Activated CD8-positive, alpha-beta memory T cell treated with anti-CD3 and anti-CD28 coated beads, Interleukin-2, amount 10 ng/mL, durations not matched to agents 7 days and 5 days (primary cell): ENCODE measurements at places on chromosomes 16 and 17.

DNA sequence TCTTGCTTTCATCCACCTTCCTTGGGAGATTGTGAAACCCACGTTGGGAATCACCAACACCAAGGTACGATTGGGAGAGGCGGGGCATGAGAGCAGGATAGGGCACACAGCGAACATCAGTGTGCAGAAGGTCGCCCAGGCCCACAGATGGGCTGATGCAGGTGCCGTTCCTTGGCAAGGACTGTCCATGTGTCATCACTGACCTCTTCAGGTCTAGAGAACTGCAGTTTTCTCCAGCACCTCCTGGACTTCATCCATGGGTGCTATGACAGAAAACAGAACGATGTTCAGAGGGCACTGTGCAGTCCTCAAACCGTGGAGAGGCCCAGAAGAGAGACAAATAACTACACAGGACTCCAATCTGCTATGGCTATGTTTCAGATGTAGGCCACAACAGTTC lies 23.9 kb upstream of the TAT start:
- no peak for DNase-seq

- DNase-seq: no peak
Observed at GRCh38 chr16:56367764-56368163, 57.6 kb downstream of the AMFR start.

DNA sequence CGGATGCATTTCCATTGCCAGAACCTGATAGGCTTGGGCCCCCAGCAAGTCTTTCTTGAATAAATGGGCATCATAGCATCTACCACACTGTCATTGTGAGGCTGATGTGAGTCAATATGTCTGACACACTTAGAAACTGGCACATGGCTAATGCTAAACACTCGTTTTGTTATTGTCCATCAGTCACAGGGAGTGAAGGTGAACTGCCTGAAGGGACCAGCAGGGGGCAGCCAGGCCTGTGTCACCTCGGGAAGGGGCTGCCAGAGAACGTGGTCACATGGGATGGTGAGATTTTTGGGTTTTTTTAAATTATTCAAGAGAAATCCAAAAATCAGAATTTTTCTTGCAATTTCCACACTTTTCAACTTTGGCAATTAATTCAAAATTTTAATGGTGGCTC lies 831 bp upstream of the RCVRN start:
- DNase-seq: no peak

DNA sequence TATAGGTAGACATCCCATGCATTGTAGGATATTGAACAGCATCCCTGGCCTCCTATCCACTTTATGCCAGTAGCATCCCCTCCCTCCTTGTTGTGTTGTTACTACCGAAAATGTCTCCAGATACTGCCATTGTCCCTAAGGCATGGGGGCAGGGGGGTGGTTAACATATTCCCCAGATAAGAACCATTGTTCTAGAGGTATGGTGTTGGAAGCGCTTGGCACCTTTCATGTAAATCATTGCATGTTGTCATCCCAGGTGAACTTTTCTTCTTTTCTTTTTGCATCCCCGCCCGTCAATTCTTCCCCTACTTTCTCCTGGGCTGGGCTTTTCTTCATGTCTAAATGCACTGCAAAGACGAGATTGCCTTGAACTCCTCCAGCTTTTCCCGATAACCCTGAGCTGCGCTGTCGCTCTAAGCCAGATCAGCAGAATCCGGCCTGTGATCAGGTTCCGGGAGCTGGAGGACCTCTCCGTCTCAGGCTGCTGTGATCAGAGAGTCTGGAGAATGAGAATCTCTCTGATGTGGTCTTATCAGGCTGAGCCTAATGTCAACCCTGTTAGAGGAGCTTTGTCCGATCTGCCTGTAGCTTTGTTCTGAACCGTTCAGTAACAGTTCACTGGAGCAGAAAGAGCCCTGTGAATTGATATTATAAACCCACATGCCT lies 76.2 kb downstream of the RBFOX1 start:
- DNase-seq: no peak

GRCh38 chr16:18969050-18969854 lies 14.5 kb upstream of the TMC7 start:
- DNase-seq: peak; percentile 86

- no peak for DNase-seq
Observed at GRCh38 chr16:72841506-72841905, 206.4 kb downstream of the ZFHX3 start.

DNA sequence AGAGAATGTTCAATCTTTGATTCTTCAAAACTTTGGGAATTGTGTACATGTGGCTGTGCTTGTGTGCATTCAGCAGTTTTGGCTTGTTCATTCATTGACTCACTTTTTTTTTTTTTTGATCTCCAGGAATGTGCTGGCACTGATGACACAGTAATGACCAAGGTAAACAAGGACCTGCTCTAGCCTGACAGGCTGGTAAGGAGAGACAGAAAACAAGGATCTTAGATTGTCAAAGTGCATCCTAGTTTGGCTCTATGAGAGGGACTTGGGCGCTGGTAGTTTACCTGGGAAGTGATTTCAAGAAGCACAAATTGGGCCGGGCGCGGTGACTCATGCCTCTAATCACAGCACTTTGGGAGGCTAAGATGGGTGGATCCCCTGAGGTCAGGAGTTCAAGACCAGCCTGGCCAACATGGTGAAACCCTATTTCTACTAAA lies 233.1 kb upstream of the WSCD1 start:
- no peak for DNase-seq

DNA sequence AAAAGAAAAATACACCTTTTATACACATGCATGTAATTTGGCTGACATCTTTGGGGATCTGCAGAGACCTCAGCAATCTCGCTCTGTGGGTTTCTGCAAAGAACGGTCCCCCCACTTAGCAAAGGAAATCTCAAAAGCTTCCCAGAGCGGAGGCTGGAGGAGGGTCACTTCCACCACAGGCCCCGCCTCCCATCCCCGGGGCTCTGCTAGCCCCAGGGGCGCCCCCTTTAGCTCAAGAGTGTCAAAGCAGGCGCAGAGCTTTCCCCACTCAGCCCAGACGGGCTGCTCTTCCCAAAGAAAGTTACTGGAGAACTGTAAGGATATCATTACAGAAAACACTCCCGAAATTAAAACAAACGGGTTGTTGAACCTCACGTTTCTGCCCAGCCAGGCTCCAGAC lies 11.4 kb downstream of the SLC13A5 start:
- peak; percentile 51 for DNase-seq

DNA sequence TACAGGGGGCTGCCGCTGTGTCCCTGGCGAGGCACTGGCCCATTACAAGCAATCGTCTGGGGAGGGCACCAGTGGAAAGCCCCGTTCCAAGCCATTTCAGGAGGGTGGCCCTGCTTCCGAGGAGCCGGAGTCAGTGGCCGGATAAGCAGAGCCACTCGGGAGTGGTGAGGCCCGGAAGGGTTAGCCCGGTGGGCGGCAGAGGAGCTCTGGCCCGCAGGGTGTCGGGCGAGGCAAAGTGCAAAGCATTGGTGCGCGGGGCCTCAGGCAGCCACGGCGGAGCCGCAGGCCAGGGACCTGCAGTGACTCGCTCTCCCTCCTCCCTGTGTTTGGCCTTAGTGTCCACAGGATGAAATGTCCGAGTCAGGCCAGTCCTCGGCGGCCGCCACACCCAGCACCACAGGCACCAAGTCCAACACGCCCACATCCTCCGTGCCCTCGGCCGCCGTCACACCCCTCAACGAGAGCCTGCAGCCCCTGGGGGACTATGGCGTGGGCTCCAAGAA lies 24.6 kb downstream of the NME3 start:
- DNase-seq: no peak

DNA sequence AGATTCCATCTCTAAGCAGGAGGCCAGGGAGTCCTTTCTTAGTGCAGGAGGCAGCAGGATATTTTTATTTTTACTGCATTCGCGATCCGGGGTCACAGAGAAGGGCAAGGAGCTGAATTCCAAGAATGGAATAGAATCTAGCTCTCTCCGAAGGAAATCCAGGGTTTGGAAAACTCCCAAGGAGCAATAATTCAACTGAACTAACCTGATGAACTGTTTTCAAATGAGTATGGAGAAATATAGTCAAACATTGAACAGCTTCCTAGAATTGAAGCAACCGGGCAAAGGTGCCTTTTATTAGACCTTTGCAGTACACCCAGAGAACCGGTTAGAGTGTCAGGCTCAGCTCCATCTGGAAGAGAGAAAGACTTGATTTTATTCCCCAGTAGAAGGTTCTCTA lies 120.7 kb upstream of the MAF start:
- no peak for DNase-seq

DNA sequence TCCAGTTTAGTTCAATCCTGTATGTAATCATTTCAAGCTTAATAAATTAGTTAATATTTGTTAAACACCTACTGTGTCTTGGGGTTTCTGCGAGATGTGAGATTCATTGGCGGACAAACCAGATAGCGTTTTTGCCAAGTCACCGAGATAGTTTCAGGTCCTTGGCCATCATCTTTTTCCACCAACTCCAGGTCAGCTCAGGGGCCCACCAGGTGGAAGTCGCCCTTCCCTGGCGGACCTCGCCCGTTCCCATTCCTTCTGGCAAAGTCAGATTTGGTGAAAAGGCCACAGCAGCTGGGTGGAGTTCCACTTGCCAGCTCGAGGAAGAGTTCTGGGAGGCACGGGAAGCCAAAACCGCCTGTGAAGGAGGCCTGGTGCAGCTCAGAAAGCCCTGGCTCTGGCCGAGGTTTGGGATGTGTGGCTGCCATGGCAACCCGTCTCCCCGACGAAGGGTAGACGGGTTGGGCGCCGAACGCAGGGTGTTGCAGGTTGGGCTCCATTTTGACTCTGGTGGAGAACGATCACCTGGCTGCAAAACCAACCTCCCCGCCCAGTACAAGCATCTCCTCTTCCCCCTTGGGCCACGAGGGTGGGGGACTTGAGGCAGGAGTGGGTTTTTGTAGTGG lies 39.5 kb downstream of the CMIP start:
- no peak for DNase-seq

GRCh38 chr16:85616607-85617321 lies 3.6 kb downstream of the GSE1 start:
- DNase-seq: peak; percentile 75

GRCh38 chr16:53515259-53515658 lies 12.2 kb upstream of the AKTIP start:
- no peak for DNase-seq

DNA sequence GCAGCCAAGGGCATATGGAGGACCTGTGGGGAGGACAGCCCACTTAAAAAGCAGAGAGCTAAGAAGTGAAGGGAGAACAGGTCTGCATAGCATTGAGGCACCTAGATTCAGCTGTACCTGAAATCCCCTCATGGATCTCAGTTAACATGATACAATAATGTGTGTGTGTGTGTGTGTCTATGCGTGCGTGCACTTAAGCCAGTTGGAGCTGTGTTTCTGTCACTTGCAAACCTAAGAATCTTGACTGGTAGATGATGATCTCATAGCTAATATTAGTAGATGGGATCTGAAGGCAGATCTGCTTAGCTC lies 1.7 kb upstream of the ITPRIPL2 start:
- no peak for DNase-seq

DNA sequence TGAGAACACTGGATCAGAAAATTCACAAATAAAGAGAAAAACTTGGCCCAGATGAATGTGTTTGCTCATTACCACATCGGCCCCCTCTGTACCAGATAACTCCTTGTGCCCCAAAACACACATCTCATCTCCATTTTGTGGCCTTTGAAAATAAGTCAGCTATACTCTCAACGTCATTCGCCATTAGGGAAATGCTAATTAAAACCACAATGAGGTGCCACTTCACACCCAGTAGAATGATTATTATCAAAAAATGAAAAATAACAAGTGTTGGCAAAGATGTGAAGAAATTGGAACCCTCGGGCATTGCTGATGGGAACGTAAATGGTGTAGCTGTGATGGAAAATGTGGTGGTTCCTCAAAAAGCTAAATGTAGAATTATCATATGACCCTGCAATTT lies 34.6 kb upstream of the AKTIP start:
- no peak for DNase-seq

DNA sequence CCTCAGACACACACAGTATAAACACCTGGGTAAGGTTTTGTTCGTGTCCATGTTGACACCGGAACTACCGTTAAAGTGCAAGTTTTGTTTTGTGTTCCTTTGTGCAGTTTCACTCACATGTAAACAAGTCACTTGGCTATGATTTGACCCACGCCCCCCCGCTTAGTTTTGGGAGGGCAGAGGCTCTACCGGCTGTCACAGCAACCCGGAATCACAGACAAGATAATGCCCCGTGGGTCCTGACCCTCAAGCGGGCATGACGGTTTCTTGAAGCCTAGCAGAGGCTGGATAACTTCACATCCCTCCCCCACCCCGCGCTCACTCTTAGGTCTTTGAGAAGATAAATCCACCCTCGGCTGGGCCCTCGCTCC lies 1.7 kb downstream of the RASD1 start:
- no peak for DNase-seq

DNA sequence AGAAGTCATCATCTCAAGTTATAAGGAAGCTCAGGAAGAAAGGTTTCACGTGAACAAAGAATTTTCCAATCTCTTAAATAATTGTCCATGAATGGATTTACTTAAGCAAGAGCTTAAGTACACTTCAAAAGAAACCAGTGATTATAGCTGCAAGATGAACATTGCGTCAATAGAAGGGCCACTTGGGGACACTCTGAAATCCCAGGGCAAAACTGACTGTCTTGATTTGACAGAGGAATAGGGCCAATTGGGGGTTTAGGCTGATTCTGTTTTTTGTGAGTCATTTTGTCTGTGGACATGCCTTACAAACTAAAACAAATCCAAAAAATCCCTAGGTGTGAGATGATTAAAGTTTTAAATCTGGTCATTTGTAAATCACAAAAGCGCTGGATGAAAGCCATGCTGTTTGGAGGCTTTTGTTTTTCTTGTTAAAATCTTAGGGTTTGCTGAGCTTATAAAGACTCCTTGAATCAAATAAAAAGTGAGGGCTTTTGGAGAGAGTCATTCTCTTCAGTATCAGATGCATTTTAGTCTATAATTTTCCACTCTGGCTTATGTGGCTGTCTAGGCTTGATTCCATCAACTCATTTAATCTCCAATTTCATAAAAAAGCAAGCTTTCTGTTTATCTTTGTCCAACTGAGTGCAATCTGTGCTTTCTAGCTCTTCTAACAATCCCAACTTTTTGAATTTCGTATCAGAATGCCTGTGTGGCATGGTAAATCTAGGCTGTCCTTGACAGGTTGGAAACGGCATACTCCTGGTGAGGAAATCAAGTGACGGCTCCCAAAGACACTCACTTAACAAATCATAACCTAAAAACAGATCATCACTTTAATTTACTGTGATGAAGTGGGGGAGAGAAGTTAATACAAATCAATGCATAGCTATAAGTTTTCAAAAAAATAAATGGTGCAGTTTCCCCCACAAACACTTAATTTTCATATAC lies 98.2 kb upstream of the SOX9 start:
- DNase-seq: no peak

DNA sequence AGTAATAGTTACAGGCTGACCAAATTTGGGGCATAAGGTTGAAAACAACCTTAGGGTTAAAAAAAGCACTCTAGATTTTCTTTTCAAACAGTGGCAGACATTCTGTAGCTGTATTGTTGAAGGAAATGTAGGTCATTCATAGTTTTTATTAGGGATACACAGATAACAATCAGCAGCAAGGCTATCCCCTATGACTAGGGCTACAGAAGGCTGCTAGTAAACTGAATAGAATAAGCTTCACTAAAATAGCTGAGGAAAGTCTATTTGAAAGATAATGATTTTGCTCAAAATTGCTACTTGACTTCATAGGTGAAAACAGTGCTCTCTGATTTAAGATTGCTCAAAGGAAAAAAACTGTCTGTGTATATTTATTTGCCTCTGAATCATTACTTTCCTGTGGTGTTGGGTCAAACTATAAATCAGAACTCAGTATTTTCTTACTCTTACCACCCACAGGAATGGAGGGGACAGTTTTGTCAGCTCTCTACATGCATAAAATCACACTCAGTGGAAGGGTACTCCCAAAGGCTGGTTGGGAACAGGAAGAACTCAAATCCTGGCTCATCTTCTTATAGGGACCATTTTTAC lies 24.8 kb downstream of the RPGRIP1L start:
- DNase-seq: no peak
